ENCODE measurements at places on chromosomes 6 and 20. TPM values are rescaled to one million over a fixed set of nuclear protein-coding genes. Genes with fewer than 3 reads are reported as not detected.

PSMB9 gene
- 159 TPM for total RNA-seq

PRRT1 gene
- total RNA-seq = not detected

PDE7B gene
- total RNA-seq = 4.4 TPM

WFDC10B gene
- total RNA-seq = not detected

PPIL6 gene
- 1.3 TPM for total RNA-seq

RAD21L1 gene
- not detected for total RNA-seq

DNA sequence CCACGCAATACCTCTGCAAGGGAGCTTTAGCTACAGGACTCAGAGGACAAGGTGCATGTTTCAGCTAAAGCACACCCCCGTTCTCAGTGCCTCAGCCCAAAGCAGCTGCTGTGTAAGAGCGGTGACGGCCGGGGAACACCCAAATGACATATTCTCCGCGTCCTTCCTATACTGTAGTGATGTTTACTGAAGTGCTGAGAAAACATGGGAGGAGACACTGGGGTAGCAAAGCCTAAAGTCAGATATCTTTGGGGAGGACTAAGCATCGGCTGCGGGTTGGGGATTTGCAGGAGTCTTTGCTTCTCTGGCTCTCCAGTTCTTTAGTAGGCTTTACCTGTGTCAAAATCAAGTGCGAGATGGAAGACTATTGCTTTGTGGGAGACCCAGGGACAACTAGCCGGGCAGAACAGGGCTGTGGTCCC is 1.7 kb downstream of the SLC22A23 start:
- peaks cover 62% of the 10 kb centered on the region for H3K27me3 ChIP-seq
- peaks cover 15% of the 10 kb centered on the region for H3K4me1 ChIP-seq
- H3K36me3 ChIP-seq = no peaks in the 10 kb centered on the region
- peak overlapping the region; percentile 37 for H3K27ac ChIP-seq
- DNase-seq = peak; percentile 37

GRCh38 chr6:3157131-3157933 is at the start of gene TUBB2A:
Gene TUBB2A, minus strand, starts transcription at chr6:3157544. Its CDS starts 81 bp downstream, at chr6:3157463.
- no peaks in the 10 kb centered on the region for H3K27me3 ChIP-seq
- DNase-seq = no peak
- H3K36me3 ChIP-seq = no peaks in the 10 kb centered on the region

GRCh38 chr20:54067606-54068174 is 2.7 kb downstream of the BCAS1 start:
- H3K4me1 ChIP-seq = no peaks in the 10 kb centered on the region
- H3K27ac ChIP-seq = no peak overlapping the region
- no peaks in the 10 kb centered on the region for H3K36me3 ChIP-seq
- no peak overlapping the region for H3K4me3 ChIP-seq
- H3K27me3 ChIP-seq = no peaks in the 10 kb centered on the region
- DNase-seq = no peak

- peak overlapping the region; percentile 38 for H3K4me3 ChIP-seq
- peaks cover 17% of the 10 kb centered on the region for H3K4me1 ChIP-seq
- no peak overlapping the region for H3K27ac ChIP-seq
Measured at GRCh38 chr20:64101731-64102621, 5.4 kb downstream of the NPBWR2 start.

- H3K4me3 ChIP-seq = no peak overlapping the region
- no peak overlapping the region for H3K27ac ChIP-seq
- no peaks in the 10 kb centered on the region for H3K27me3 ChIP-seq
- peak; percentile 22 for DNase-seq
- no peaks in the 10 kb centered on the region for H3K4me1 ChIP-seq
Measured at GRCh38 chr6:12150812-12151432, 138.8 kb downstream of the HIVEP1 start.

GRCh38 chr6:20310185-20310584 is 91.5 kb upstream of the E2F3 start:
- DNase-seq = no peak
- H3K4me3 ChIP-seq = no peak overlapping the region
- no peaks in the 10 kb centered on the region for H3K4me1 ChIP-seq
- H3K27me3 ChIP-seq = no peaks in the 10 kb centered on the region

GRCh38 chr20:32819992-32820697 is 391 bp downstream of the MAPRE1 start:
- H3K4me3 ChIP-seq = peak overlapping the region; percentile 98
- peaks cover 18% of the 10 kb centered on the region for H3K4me1 ChIP-seq
- peak overlapping the region; percentile 97 for H3K27ac ChIP-seq
- DNase-seq = peak; percentile 67
- peaks cover under 1% of the 10 kb centered on the region for H3K36me3 ChIP-seq

GRCh38 chr20:38094373-38094891 is 60.9 kb downstream of the RPRD1B start:
- peaks cover 22% of the 10 kb centered on the region for H3K36me3 ChIP-seq
- H3K4me3 ChIP-seq = no peak overlapping the region
- no peak overlapping the region for H3K27ac ChIP-seq
- peaks cover 3% of the 10 kb centered on the region for H3K4me1 ChIP-seq
- DNase-seq = no peak

GRCh38 chr6:36893976-36894932 is 8.5 kb downstream of the C6orf89 start:
- H3K36me3 ChIP-seq = peaks cover 9% of the 10 kb centered on the region
- no peak for DNase-seq
- H3K4me1 ChIP-seq = no peaks in the 10 kb centered on the region
- H3K27ac ChIP-seq = no peak overlapping the region
- H3K27me3 ChIP-seq = no peaks in the 10 kb centered on the region
- H3K4me3 ChIP-seq = no peak overlapping the region

- H3K4me3 ChIP-seq = no peak overlapping the region
- no peaks in the 10 kb centered on the region for H3K36me3 ChIP-seq
- no peaks in the 10 kb centered on the region for H3K4me1 ChIP-seq
- no peak for DNase-seq
- no peak overlapping the region for H3K27ac ChIP-seq
Measured at GRCh38 chr20:13852306-13852705, 67.5 kb downstream of the NDUFAF5 start.

Data from thymus (tissue), 14 donors.